ENCODE measurements at places on chromosomes 4 and X.

DNA sequence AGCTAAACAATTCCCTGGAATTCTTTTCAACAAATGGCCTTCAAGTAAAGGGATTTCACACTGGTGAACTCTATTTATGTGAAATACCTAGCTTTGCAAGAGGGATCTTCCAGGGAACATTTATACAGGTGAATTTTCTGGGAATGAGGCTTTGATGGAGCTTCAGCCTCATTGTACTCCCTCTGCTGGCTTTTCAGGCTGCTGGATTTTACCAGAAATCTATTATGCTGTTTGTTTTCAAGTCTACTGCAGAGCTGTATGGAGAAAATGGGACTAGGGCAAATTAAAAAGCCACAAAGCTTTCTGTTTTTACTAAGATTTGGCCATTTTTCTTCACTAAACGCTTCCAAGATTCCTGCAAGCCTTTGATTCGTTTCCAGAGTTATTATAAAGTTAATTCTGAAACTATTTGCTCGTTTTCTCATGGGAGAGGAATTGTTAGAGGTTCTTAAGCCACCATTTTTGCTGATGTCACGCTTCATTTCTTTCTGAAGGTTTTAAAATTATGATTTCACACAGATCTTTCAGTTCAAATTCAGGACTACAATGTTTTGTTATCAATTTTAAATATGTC is 31.6 kb downstream of the KDM6A start:
- no peak for DNase-seq

GRCh38 chr4:1412376-1413203 is 6.3 kb upstream of the NKX1-1 start:
- no peak for DNase-seq

DNA sequence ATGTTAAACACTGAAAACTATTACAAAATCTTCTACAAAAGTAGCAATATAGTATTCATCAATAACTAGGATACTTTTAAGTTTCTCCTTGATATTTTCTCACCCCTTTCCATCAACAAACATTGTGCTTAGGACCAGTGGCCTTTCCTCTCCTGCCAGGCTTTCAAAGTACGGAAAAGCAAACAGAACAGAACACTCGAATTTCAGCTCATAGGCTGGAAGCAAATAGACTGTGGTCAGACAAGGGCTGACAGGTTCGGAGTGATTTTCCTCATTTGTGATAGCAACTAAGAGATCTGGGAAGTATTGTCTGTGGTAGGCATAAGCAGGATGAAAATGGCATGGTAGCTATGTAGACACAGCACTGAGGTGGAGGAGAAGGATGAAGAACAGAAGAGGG is 68.6 kb upstream of the SORBS2 start:
- peak; percentile 75 for DNase-seq

GRCh38 chrX:65925005-65925404 is 114.9 kb downstream of the VSIG4 start:
- DNase-seq: no peak

- DNase-seq: peak; percentile 25
These were observed 30.1 kb upstream of the BBS7 start for GRCh38 chr4:121900132-121900983.

DNA sequence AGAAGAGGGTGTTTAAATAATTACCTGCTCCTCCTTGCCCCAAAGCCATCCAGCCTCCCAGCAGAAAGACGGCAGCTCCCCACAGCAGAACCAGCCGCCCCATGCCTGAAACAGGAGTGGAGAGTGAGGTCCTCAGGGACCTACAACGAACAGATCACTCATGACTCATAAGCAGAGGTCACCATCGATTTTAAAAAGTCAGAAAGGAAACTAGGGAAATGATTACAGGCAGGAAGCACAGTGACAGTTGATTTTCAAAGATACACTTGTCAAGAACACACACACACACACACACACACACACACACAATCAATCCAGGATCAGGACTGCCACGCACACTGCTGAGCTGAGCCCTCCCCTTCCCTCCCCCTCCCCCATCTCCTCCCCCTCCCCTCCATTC is at the start of gene CRLF2:
CRLF2 (minus strand) TSS at position 118 of the 400 bp plus-strand sequence; CDS start at position 103, 15 bp downstream.
- DNase-seq: no peak

DNA sequence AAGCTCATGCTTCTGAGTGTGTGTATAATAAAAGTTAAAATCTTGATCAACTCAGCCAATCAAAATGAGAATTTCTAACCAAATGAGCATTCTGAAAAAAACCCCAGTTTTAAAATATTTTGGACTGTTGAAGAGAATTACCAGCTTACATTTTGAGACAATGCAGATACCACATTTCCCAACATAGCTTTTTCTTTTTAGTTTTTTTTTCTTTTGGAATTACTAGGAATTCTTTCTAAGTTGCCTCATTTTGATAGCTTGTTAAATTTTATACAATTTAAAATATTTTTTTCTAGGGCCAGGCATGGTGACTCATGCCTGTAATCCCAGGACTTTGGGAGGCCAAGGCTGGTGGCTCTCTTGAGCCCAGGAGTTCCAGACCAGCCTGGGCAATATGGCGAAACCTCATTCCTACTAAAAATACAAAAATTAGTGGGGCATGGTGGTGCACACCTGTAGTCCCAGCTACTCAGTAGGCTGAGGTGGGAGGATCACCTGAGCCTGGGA is 2.2 kb downstream of the RP2 start:
- DNase-seq: no peak

- no peak for DNase-seq
These were observed 90.2 kb downstream of the TET2 start for GRCh38 chr4:105236916-105237311.

DNA sequence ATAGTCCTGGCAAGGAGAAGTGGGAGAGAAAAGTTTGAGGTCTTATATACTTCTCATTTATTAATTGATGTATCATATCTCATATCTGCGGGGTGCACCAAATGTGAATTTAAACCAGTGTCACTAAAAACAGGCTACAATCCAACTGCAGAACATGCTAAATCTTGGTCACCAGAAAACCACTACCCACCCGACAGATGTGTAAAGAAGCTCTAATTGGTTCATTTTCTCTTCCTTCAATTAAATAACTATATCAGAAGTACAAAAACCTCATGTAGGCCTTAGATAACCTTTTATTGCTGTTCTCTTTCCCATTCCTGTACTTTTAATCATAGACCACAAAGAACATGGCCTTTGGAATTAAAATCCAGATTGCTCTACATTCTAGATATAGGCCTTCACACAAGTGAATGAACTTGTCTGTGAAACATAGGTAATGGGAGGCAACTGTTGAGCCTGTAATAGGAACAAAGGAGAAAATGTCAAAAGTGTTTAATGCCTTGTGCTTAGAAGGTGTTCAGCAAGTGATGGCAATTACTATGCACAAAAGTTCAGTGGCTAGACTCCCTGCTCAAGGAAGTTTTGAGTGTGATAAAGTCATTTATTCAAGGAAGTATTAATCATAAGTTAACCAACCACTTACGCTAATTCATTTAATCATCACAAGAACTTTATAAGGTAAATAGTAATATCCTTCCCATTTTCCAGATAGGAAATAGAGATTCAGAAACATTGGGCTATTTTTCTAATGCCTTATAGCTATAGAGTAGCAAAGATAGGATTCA is 425.6 kb downstream of the INPP4B start:
- DNase-seq: no peak

DNA sequence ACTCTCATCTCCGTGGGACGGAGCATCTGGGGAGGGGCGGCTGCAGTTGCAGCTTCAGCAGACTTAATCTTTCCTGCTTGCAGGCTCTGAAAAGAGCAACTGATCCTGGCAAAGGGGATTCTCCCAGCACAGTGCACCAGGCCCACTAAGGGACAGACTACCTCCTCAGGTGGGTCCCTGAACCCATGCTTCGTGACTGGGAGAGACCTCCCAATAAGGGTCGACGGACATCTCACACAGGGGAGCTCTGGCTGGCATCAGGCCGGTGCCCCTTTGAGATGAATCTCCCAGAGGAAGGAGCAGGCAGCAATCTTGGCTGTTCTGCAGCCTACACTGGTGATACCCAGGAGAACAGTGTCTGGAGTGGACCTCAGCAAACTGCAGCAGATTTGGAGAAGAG is 303.3 kb upstream of the FGF16 start:
- DNase-seq: no peak

- DNase-seq: no peak
These were observed 482.9 kb upstream of the BOD1L1 start for GRCh38 chr4:14110407-14110806.

DNA sequence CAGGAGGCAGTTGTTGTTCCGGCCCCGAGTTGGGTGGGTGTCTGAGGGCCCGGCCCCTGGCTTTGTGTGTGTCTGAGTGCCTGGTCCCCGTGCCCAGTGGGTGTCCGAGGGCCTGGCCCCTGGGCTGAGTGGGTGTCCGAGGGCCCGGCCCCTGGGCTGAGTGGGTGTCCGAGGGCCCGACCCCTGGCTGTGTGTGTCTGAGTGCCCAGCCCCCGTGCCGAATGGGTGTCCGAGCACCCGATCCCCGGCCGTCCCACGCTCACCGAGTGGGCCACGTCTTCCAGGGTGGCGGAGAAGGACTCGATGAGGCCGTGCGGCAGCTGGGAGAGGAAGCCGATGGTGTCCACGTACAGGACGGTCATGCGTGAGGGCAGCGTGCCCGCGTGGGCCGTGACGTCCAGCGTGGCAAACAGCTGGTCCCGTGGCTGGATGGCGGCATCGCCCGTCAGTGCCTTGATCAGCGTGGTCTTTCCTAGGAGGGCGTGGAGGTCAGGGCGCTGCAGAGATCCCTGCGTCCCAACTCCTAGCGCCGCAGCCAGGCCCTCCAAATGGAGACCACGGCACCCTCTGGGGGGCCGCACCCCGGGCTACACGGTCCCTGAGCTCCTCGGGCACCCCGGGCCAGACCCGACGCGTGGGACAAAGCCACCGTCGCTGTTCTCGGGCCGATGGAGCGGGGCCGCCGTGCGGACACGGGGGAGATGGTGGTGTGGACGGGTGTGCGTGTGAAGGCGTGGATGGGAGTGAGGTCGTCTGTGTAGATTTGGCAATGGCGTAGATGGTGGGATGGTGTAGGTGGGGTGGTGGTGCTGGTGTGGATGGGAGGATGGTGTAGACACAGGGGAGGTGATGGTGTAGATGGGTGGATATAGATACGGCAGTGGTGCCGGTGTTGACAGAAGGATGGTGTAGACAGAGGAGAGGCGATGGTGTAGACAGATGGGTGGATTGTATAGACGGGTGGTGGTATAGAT is 7.2 kb downstream of the GTPBP6 start:
- DNase-seq: no peak

GRCh38 chrX:39688576-39689375 is 409.0 kb downstream of the BCOR start:
- DNase-seq: no peak

Data from SHP77 treated with DMSO at 0.1 percent for 48 hours (cell line).